ENCODE measurements at places on chromosomes 3 and 15.

DNA sequence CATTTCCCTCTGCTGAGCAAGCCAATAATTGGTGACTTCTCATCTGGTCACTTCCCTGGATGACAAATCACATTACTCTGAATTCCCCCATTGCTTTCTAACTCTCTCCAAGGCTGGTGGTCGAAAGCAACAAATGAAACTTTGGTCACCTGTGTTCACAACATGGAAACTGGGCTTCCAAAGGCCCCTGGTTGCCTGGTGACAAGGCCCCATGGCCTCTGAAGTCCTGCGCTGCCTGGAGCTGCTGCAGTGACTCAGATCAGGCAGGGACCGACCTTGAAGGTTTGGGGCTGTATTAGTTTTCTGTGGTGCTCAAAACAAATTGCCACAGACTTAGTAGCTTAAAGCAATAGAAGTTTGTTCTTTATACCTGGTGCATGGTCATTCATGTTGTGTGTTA is 345.3 kb downstream of the WDR72 start:
- no peak for DNase-seq

DNA sequence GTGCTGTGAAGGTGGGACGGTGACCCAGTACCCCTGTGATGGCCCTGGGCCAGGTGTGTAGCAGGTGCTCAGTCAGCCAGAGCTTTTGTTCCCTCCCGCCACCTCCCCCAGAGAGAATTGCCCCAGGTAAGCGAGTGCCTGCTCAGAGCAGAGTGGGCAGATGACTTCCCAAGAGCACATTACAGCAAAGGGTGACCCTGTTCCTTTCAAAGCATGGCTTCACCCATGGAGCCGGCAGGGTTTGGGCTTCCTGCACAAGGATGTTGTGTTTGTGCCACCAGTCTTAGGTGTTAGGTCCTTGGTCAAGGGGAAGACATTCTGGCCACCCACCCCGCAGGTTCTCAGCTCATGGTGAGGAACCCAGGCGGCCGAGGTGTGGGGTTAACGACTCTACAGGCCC is 30.7 kb downstream of the SLC6A6 start:
- no peak for DNase-seq

DNA sequence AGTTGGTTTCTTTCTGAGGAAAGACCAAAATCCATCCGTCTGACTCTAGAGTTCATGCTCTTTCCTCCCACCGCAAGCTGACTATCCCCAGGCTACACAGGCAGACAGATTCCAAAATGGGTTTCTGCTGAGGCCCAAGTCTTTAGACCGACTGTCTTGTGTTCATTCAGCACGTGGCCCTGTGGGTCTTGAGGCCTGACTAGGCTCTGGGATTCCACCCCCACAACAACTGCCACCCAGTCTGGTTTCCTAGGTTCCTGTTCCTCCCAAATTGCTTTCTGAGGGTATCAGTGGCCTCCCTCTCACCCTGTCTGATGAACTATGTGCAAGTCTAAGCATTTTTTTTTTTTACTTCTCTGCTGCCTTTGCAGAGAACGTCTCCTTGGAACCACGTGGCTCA is 67.7 kb downstream of the CYP19A1 start:
- DNase-seq = no peak

DNA sequence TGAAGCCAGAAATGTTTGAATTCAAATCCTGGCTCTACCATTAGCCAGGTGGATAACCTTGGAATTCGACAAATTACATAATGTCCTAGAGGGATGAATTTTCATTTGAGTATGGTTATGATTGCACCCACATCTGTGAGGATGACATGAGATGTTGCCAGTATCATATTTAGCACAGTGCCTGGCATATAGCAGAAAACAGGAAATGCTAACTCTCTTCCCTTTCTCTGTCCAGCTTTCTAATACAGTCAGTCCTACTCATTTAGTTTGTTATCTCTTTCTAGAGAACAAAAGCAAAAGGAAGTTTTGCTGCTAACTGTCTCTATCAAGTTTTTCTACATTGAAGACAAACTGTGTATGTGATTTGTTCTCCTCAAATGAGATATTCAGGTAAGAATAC is 231.7 kb downstream of the CPNE4 start:
- DNase-seq = no peak

DNA sequence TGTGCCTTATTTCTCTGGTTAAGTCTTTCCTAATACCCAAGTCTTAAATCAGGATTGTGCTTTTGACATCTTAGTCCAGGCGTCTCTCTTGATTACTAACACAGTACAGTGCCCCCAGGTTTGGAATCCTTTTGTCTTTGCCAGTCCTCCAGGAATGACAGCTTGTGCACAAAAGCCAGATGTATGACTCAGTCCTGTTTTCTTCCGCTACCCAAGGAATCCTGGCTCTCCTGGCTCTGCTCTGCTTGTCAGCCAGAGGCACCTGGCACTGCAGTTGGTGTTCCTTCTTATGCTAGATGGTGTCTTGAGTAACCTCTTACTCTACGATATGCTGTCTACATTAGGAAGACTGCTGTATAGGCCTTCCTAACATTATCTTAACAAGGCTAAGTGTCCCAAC is 728.2 kb upstream of the NECTIN3 start:
- DNase-seq = no peak

DNA sequence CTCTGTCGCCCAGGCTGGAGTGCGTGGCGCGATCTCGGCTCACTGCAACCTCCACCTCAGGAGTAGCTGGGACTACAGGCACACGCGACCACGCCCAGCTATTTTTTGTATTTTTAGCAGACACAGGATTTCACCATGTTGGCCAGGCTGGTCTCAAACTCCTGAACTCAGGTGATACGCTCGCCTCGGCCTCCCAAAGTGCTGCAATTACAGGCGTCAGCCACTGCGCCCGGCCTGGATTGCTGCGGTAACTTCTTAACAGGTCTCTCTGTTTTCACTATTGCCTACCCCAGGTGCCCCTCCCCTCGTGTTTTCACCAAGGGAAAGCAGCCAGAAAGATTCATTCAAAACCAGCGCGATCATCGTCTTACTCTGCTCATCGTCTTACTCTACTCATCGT is 10.5 kb downstream of the ADAMTS7 start:
- no peak for DNase-seq

DNA sequence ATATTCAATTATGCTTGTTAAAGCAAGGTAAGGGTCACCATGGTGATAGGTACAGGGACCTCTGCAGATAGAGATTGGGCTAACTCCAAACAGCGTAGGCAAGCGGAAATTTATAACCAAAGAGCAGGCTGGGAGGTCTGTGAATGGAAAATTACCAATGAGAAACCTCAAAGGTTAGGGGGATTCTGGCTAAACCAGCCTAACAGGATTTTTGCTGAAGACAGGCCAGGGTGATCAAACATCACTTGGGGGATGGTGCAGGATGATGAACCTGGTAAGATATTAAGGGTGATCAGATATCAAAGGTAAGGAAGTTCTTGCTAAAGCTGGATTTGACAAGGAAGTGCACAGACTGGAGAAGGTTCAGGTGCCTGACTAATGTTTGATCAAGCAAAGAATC is 35.3 kb upstream of the SNRPN start:
- no peak for DNase-seq

GRCh38 chr15:25663515-25663914 is 199.6 kb downstream of the ATP10A start:
- DNase-seq = no peak

GRCh38 chr15:27361438-27361837 is 390.5 kb downstream of the GABRG3 start:
- no peak for DNase-seq

GRCh38 chr3:113697500-113698090 is 1.2 kb upstream of the USF3 start:
- DNase-seq = no peak

DNA sequence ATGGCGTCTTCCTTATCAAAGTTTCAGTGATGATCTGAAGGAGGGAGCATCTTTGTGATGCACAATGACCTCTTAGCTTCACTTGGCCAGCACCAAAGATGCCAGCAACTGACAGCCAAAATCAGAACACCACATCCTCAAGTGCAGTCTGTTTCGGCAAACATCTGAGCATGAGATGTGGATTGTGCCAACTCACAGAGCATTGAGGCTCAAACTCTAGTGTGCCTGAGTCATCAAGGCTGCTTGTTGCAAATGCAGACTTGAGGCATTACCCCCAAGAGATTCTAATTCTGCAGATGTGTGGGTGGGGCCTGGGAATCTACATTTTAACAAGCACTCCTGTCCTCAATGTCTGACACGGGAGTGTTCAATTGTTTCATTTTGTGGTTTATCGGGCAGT is 35.8 kb downstream of the ABHD5 start:
- DNase-seq = no peak

DNA sequence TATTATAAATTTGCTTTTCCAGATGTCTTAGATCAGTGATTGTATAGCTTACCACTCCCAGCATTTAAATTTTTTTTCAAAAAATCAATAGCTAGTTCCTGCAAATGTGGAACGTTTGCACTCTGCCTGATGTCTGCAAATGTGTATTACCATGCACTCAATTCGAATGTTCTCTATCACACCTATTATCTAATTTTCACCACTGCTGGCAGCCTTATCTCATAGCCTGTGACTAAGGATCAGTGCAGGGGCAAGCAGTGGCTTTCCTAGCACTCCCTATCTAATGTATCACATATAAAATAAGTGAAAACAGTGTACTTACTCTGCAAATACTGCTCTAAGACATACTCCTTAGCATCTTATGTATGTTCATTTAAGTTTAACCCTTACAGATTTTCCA is 196.3 kb upstream of the PLSCR5 start:
- no peak for DNase-seq

DNA sequence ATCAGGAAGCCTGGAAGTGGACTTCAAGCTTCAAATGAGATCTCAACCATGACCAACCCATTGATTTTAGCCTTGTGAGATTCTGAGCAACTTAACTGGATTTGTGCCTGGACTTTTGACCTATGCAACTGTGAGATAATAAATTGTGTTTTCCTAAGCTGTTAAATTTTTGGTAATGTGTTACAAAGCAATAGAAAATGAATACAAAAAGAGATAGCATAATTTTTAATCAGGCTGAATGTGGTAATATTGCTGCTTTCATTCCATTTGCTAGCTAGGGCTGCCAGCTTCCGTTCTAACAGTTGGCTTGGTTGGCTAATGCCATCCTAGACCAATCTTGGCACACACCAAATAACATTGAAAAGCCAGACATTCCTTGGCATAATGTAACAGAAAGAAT is 12.2 kb downstream of the PROS1 start:
- DNase-seq = no peak

DNA sequence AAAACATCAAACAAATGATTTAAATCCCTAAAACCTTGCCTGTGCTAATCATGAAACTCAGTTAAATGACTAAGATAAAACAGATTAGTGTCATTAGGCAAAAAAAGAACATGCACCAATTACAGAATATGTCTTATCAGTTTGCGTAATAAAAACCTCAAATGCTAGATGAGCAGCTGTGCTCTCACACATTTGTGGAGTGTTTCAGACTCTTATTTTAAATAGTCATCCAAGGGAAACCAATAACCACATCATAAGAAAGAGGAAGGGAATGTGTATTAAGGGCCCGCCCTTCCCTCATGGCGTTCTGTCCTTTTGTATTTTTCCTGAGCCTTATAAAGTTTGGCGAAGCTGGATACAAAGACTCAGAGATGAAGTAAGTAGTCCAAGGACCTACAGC is 6.6 kb downstream of the SAMMSON start:
- DNase-seq = no peak
